ENCODE measurements at places on chromosomes 16 and 17.

GRCh38 chr17:56577843-56578204 lies 15.7 kb upstream of the NOG start:
- no peak for DNase-seq

- DNase-seq = peak; percentile 86
Measured at GRCh38 chr17:19387921-19388521, 1.0 kb upstream of the MFAP4 start.

GRCh38 chr17:77287432-77288068 lies 146.8 kb downstream of the SEC14L1 start:
- DNase-seq = peak; percentile 97

GRCh38 chr17:59490216-59490615 lies 75.2 kb upstream of the DHX40 start:
- DNase-seq = peak; percentile 25

DNA sequence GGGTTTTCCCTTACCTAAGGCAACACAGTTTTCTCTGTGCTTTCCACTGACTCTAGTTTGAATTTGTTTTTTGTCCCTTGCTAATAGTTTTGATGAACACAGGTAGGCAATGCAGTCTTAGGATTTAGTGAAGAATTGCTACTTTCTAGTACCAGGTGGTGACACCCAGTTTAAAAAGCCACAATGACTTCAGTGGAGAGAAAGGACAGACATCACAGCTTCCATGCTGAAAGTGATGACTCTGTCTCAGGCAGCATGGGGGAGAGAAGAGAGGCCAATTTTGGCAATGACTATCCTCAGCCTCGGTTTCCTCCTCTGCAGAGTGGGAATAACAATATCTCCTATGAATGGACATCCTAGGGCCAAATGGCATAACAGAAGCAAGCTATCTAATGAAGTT lies 118.8 kb downstream of the AXIN2 start:
- no peak for DNase-seq

DNA sequence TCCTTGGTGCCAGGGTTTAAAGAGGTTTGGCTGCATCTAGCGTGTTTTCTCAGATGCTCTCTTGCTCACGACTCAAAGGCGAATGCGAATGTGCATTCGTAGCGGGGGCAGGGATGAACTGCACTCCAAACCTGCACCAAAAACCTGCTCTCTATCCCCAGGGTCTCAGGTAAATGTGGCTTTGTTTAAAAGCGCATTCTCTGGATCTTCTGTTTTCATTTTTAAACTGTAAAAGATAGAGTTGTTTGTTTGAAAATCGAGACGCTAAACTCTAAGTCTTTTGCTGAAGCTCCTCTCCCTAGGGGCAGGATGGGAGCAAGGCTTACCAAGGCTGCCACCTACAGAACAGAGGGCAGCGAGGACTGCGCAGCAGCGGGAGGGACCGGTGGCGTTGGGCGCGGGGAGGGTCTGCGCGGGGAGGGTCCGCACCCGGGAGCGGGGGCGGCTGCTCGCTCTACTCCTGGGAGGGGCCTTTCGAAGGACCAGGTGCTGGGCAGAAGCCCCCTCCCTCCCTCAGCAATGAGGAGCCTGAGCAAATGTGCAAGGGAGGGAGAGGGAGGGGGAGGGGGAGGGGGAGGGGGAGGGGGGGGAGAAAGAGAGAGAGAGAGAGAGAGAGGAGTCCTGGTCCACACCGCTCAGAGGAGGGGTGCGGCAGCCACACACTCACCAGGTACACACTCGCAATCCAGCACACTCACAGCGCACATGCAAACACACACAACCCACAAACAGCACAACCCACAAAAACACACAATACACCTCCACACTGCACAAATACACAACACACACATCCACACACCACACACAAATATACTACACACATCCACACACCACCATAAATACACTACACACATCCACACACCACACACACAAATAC lies 142.8 kb downstream of the GRIN2A start:
- peak; percentile 15 for DNase-seq

DNA sequence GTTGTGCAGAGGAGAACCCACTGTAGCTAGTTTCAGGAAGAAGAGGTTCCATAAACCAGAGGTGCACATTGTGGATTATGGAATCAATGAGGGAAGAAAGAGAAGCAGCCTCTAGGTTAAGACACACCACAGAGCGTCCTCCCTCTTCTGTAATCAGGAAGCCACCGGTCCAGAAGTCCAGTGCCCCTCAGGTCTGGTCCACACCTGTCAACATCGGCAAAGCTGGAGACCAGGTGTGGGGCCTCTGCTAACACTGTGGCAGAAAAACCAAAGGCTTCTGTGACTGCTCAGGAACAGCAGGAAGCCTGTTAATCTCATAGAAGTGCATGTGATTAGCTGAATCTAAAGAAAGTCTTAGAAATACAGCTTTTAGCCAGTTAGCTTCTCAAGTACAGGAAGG lies 23.3 kb downstream of the LIMD2 start:
- DNase-seq = no peak

DNA sequence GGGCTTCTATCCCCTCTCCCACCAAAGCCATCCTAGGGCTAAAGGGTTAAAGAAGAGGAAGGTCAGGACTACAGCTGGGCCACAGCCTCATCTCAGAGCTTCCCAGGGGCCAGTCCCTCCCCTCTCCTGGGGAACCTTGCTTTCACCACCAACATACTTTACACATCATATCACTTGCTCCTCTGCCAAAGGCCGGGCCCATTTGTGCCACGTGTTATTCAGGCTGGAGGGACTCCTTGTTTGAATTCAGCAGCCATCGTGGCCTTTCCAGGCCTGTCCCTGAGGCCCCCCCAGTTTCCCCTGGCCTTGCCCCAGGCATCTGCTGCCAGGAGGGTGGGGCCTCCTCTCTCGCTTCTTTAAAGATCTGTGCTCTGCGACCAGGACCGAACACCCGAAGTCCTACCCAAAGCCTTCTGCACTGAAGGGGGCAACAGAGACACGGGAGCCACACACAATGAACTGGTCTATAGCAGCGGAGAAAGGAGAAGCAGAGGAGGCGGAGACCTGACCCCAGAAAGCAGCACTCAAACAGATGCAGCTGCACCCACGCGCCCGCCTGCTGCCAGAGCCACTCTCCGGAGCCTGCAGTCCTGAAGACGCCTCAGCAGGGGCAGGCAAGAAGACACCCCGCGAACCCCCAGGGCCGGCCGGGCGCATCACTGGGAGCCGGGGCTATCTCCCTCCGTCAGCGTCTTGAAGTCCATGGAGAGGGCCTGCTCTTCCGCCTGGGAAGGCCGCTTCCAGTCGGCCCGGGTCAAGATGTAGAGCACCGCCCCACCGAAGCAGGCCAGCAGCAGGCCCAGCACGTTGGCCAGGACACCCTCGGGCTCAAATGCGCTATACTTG lies 12.1 kb downstream of the CYB561 start:
- DNase-seq = peak; percentile 99

DNA sequence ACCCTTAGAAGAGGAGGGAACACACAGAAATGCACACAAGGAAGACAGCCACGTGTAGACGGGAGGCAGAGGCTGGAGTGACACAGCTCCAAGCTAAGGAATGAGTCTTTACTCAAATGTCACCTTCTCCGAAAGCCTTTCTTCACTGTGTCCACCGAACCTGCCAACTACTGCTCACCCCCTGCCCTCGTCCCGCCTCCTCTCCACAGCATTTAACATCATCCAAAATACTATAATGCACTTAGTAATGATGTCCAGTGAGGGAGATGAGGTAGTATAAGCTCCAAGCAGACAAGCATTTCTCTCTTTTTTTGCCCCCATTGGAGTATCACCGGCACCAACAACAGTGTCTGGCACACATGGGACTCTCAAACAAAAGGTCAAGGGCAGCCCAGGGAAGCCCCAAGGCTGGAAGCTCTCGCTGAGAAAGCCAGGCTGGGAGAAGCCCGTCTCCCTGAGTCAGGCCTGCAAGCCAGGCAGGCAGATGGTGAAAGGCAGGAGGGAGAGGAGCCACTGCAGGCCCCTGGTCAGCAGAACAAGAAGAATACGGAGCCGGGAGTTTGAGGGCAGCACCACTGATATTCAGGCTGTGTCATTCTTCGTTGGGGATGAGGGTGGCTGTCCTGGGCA lies 25.9 kb downstream of the ZFHX3 start:
- DNase-seq = no peak

Measured in EH (cell line).